ENCODE measurements at places on chromosomes 7 and 10. TPM values are rescaled to one million over a fixed set of nuclear protein-coding genes. Genes with fewer than 3 reads are reported as not detected.

The EGR2 gene
- total RNA-seq, result 0.53 TPM

DNA sequence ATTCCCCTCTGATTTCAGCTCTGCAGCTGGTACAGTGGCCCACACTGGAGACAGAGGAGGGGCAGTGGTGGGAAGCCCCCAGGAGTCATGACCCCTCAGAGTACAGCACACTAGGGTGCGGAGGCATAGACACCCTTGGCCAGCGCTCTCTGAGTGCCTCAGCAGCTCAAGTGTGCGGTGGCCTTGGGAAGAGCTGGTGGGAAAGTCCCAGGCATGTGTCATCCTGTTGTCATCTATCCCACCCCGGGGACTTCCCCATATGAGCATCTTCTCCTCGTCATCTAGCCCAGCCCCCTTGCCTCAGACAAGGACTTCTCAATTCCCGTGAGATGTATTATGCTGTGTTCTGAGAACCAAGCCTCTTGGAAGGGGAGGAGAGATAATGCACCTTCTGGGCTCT is 15.6 kb upstream of the PPIF start:
- no peak overlapping the region for H3K4me3 ChIP-seq
- H3K36me3 ChIP-seq, result no peaks in the 10 kb centered on the region
- no peaks in the 10 kb centered on the region for H3K27me3 ChIP-seq
- peak; percentile 47 for DNase-seq

GRCh38 chr7:20296444-20296843 is 34.3 kb upstream of the ITGB8 start:
- H3K4me3 ChIP-seq, result peak overlapping the region; percentile 8
- DNase-seq, result peak; percentile 90
- H3K27me3 ChIP-seq, result no peaks in the 10 kb centered on the region
- H3K36me3 ChIP-seq, result 0 out of 2 replicates have a peak, but pooled peaks cover 6% of the 10 kb centered on the region

DNA sequence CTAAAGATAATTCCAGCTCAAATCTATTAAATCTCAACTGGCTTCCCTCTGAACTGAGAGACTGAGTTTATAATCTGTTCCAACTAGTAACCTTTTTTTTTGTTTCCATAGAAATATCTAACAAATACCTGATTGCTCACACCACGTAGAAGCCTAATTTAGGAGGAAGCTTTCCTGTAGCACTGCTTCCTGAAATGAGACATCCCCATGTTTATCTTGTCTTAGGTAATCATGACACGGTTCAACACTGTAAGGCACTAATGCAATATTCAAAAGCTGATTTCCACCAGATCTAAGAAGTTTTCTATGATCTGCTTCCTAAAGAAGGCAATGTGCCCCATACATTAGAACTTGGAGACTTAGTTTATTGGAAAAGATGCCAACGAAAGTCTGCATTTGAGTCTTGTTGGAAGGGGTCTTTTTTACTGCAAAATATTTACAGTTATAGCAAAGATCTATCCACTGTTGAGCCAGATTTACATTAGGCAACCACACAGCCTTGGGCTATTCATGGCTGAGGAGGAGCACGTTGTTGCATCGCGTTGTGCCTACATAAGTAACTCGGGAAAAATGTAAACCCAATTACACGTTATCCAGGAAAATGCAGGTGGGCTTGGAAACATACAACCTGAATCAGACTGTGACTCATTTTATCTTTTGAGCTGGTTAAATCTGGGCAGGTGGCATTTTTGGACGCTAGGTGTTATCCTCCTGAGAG is 66.3 kb downstream of the VIPR2 start:
- no peak for DNase-seq
- H3K27ac ChIP-seq, result no peak overlapping the region
- no peak overlapping the region for H3K4me3 ChIP-seq
- no peaks in the 10 kb centered on the region for H3K4me1 ChIP-seq
- peaks cover 72% of the 10 kb centered on the region for H3K27me3 ChIP-seq

The SLC26A3 gene
- total RNA-seq, result not detected

- no peaks in the 10 kb centered on the region for H3K4me1 ChIP-seq
- no peaks in the 10 kb centered on the region for H3K27me3 ChIP-seq
- H3K27ac ChIP-seq, result no peak overlapping the region
Measured at GRCh38 chr7:116698930-116699721, 27.1 kb downstream of the MET start.

The ANLN gene
- 239 TPM for total RNA-seq

GRCh38 chr10:103960103-103960502 is 6.8 kb upstream of the SLK start:
- no peaks in the 10 kb centered on the region for H3K27me3 ChIP-seq
- H3K4me1 ChIP-seq, result peaks cover 4% of the 10 kb centered on the region
- H3K36me3 ChIP-seq, result no peaks in the 10 kb centered on the region
- H3K4me3 ChIP-seq, result no peak overlapping the region

GRCh38 chr7:76269895-76270294 is 32.6 kb upstream of the HSPB1 start:
- H3K4me1 ChIP-seq, result no peaks in the 10 kb centered on the region
- no peak overlapping the region for H3K4me3 ChIP-seq
- H3K36me3 ChIP-seq, result no peaks in the 10 kb centered on the region
- no peak for DNase-seq

The IQUB gene
- total RNA-seq, result 0.33 TPM

All from PC-9 (cell line).